ENCODE measurements at places on chromosomes 1 and 21.

DNA sequence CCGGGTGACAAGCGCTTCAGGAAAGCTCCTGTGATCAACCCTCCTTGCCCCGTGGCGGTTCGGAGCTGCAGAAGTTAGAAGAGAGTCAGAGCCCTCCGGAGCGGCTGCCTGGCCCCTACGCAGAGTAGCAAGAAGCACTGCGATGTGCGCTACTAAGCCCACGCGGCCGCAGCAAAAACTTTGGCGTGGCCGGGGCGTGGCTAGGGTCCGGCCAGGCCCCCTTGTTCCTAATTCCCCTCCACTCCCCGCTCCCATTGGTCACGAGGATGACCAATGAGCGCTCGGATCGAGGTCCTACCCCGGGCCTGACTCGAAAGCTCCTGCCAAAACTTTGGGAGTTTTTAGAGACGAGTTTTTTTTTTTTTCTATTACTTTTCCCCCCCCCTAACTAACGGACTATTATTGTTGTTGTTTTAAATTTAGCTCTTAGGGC is at the start of gene HLX:
HLX (plus strand) TSS at position 368 of the 433 bp plus-strand sequence. CDS start 415 bp downstream, outside the sequence.
- no peak for DNase-seq

DNA sequence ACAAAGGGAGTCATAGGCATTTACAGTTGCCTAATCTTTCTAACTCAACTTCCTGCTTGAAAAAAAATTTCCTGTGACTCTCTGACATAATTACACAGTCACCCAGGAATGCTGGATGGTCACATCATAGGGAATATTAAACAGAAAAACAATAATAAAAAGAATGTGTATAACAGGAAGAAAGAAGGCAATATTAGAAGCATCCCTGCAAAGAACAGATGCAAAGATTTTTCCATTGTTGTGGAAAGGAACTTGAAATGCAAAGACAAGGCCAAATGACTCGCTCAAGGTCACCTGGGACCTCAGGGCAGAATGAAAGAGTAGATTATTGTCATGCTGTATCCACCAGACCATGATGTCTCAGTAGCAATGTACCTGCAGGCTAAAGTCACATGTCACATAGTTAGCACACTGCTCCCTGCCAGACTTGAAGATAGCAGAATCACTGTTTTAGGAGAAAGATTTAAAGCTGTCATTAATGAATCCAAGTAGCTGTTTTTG is 184.3 kb downstream of the CYYR1 start:
- DNase-seq, result no peak

DNA sequence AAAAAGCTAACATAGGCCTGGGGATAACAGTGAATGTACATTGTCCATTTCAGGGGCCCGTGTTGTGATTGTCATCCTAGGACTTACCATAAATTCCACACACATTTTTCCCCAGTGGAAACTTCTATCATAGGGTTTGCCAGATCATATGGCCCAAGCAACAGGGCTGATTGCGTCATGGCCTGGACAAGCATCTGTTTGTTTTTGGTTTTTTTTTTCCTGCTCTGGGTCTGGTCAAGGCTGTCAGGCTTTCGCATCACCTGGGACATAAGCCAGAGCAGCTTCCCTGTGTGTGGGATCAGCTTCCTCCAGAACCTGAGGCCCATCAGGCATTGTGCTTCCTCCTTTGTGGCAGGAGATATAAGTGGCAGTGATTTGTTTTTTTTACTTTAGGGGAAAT is 598.5 kb upstream of the USP24 start:
- no peak for DNase-seq

- no peak for DNase-seq
Measured at GRCh38 chr1:226784081-226785049, 45.3 kb upstream of the ITPKB start.

- no peak for DNase-seq
Measured at GRCh38 chr1:26281971-26282370, 2.1 kb downstream of the SH3BGRL3 start.

- DNase-seq, result no peak
Measured at GRCh38 chr1:87111659-87112371, 197.4 kb downstream of the HS2ST1 start.

- DNase-seq, result no peak
Measured at GRCh38 chr1:65719391-65719790, 73.3 kb upstream of the PDE4B start.

GRCh38 chr21:45999581-46000181 is 18.1 kb downstream of the COL6A1 start:
- no peak for DNase-seq

- no peak for DNase-seq
Measured at GRCh38 chr21:44896561-44897286, 23.2 kb upstream of the PTTG1IP start.

GRCh38 chr1:94111879-94112278 is 9.1 kb downstream of the ABCA4 start:
- DNase-seq, result no peak

DNA sequence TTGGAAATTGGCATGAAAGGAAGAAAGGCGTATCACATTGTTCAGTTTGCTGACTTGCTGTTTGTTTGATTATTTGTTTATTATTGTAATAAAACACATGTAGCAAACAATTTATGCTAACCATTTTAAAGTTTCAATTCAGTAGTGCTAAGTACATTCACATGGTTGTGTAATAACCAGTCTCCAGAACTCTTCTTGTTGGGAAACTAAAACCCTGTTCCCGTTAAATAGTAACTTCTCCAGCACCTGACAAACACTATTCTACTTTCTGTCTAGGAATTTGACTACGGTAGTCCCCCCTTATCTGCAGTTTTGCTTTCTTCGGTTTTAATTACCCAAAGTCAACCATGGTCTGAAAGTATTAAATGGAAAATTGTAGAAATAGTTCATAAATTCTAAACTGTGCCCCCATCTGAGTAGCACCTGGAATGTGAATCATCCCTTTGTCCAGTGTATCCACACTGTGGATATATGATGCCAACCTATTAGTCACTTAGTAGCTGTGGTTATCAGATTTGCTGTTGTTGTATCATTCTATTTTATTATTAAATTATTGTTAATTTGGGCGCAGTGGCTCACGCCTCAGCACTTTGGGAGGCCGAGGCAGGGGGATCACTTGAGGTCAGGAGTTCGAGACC is 5.5 kb downstream of the MORC3 start:
- no peak for DNase-seq

GRCh38 chr1:50091068-50091467 is 17.7 kb upstream of the ELAVL4 start:
- DNase-seq, result no peak

- no peak for DNase-seq
Measured at GRCh38 chr1:8598783-8599182, 218.7 kb downstream of the RERE start.

- DNase-seq, result no peak
Measured at GRCh38 chr1:201645956-201646355, 107.0 kb downstream of the NAV1 start.

DNA sequence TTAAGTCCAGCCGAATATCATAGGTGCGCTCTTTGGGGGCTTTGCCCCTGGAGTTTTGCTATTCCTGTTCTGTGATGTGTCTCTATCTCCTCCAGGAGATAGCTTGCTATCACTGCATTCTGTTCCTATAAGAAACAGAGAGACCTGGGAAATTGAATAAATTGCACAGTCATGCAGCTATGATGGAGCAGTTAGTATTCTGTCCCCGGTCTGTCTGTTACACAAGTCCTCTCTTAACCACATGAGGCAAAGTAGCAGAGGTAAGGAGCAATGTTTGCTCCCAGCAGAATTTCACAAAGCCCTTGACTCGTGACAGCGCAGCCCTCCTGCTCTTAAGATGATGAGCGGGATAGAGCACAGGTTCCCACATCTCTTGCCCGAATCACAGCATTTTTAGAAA is 63.9 kb upstream of the GRHL3 start:
- no peak for DNase-seq

- DNase-seq, result no peak
Measured at GRCh38 chr1:73722055-73722454, 475.9 kb downstream of the LRRIQ3 start.

GRCh38 chr1:75723989-75724471 is 479 bp upstream of the ACADM start:
- DNase-seq, result no peak

- DNase-seq, result no peak
Measured at GRCh38 chr1:54224233-54224632, 24.3 kb downstream of the MRPL37 start.

- peak; percentile 60 for DNase-seq
Measured at GRCh38 chr1:92476071-92476631, 10.6 kb downstream of the GFI1 start.

DNA sequence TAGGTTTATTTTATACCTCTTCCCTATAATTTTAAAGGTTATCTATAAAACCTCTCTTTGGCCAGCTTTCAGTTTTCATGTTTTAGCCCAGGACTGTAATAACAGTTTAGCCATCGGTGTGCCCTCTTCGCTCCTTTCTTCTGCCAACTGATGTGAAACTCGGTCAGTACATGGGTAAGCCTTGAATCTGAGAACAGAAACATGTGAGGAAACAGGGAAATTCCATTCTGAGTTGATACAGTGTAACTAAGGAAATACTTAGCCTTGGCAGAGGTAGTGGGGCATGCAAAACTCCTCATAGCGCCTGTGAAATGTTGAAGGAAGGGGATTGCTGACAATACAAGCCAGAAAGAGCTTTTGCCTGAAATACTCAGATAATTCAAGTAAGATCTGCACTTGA is 465.2 kb downstream of the NCAM2 start:
- no peak for DNase-seq

DNA sequence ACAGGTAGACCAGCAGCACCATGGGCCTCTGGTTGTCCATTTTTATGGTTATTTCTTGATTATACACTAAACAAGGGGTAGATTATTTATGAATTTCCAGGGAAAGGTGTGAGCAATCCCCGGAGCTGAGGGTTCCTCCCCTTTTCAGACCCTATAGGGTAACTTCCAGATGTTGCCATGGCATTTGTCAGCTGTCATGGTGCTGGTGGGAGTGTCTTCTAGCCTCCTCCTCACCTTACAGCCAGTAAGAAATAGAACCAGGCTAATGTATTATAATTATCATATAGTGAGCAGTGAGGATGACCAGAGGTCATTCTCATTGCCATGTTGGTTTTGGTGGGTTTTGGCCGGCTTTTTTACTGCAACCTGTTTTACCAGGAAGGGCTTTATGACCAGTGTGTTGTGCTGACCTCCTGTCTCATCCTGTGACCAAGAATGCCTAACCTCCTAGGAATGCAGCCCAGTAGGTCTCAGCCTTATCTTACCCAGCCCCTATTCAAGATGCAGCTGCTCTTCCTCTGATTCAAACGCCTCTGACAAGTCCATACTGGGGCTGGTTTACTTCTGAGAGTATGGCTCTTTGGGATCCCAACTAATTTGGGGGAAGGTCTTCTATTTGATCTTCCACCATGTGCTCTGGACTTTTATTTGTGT is 13.5 kb upstream of the TINAGL1 start:
- no peak for DNase-seq

- no peak for DNase-seq
Measured at GRCh38 chr1:204344665-204345355, 14.9 kb downstream of the PLEKHA6 start.

- DNase-seq, result no peak
Measured at GRCh38 chr1:223341121-223341520, 22.9 kb downstream of the SUSD4 start.

DNA sequence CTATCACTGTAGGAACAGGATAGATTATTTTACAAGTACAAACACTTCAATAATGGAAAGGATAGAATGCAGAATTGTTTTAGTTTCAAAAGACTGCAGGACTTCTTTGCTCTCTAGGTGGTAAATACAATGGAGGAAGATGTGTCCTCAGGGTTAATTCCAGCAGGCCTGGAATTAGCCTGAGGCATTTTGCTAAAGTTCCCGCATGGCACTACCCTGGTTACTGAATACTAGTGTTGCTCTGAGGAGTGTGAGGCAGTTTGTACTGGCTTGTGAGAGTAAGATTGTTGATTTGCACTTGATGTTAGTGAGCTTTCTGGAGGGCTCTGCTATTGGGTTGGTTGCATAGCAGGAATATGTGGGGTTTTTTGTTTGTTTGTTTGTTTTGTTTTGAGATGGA is 61.4 kb downstream of the FASLG start:
- no peak for DNase-seq

DNA sequence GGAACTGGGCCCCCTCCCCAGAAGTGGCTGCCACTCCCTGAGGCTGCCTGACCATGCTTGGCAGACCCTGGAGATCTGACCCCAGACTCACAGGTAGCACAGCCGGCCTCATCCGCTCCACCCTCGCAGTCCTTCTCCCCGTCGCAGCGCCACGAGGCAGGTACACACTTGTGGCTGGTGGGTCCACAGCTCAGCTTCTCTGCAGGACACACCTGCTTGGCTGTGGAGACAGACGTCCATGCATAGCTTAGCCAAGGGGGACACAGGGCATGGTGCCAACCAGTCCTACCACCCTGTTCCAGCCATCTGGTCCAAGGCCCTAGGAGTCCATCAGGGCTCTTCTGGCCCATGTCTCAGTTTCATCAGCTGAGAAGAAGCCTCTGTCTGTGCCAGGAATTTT is 42.2 kb upstream of the MAGOH start:
- DNase-seq, result no peak

DNA sequence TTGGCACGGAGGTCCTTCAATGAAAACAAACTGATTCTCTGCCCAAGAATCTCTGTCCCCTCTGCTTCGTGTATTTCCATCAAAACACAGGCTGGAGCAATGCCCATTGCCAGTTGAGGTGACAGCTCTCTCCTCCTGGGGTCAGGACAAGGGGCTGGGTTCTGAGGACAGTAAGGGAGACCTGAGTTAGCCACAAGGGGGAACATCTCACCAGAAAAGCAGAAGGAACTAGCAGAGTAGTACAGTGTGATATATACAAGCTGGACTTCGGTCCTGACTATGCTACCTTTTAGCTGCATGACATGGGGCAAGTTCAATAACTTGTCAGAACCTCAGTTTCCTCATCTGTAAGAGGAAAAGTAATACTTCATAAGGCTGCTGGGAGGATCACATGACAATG is 50.3 kb downstream of the SYT2 start:
- no peak for DNase-seq

DNA sequence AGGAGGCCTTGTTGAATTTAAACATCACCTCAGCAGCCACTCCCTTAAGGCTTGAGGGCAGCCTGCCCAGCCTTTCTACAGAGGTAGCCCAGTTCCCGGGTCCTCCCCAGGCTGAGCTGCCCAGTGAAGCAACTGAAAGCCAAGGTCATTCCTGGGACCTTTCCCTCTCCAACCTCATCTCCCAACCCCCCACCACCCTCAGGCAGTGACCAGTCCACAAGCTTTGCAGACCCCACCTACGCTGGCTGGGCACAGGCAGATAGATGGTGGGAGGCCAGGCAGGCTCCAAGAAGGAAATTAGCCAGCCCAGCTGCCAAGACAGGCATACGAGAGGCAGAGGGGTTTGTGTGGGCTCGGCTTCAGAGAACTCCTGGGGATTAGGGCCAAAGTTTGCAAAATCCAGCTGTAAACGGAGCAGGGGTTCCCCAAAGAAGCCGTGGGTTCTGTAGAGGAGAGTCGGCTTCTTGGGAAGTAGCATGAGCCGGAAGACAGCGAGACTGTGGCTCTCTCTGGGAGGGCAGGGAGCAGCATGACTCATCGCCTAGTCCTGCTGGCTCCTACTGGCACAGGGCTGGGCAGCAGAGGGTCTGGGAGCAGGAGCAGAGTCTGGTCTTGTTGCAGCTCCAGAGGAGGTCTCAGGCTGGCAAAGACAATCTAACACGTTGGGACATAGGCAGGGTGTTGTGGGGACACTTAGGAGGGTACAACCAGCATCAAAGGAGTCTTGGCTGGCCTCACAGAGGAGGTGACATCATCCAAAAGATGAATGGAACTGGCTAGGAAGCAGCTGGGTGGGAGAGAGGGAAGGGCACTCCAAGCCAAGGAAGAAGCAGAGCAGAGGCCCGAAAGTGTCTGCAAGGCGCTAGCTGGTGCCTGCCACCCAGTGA is 2.8 kb upstream of the ZC3H12A start:
- no peak for DNase-seq

All from T-helper 2 cell (primary cell).